Fibroblast of mammary gland (primary cell): ENCODE measurements at places on chromosomes 7 and 10.

- peak; percentile 82 for DNase-seq
Observed at GRCh38 chr7:102849079-102849478, 63.7 kb upstream of the LRRC17 start.

GRCh38 chr7:157224627-157225026, 85.9 kb downstream of the UBE3C start:
- DNase-seq = peak; percentile 36

GRCh38 chr7:93238748-93239147, 6.6 kb downstream of the VPS50 start:
- no peak for DNase-seq

GRCh38 chr7:82443036-82443546, 486 bp downstream of the CACNA2D1 start:
- peak; percentile 16 for DNase-seq

GRCh38 chr10:110625356-110625894, 18.7 kb upstream of the RBM20 start:
- DNase-seq = no peak

GRCh38 chr10:5076615-5077014, 17.6 kb upstream of the AKR1C3 start:
- peak; percentile 36 for DNase-seq

DNA sequence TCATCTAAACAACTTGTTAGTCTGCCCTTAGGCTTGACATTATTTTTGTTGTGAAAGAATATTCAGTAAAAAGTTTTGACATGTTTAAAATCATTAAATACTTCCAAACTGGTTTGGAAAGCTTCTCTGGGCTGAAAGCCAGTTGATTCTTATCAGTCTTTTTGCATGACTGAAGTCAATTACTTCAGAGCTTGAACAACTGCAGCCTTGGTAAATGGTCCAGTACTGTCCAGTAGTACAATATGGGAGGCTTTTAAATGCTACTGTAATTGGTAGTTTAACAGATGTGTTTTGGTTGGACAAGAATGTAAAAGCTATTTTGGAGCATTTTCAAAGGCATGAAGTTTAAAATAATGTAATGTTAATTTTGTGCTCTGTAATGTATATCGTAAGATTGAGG, 103.4 kb downstream of the SDK1 start:
- DNase-seq = peak; percentile 5

DNA sequence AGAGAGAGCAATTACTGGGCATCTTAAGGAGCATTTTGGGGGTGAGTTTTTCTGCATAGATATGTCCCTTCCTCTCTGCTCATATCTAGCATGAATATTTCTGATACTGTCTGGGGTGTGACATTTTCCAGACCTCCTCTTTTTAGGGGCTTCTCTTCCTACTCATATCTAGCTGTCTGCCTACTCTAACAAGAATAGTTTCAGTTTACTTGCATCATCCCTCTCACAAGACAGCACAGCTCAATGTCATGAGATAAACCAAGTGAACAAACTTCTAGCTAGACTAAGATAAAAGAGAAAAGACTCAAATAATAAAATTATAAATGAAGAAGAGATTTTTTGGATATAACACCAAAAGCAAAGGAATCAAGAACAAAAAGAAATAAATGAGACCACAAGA, 419.5 kb upstream of the SORCS1 start:
- no peak for DNase-seq

DNA sequence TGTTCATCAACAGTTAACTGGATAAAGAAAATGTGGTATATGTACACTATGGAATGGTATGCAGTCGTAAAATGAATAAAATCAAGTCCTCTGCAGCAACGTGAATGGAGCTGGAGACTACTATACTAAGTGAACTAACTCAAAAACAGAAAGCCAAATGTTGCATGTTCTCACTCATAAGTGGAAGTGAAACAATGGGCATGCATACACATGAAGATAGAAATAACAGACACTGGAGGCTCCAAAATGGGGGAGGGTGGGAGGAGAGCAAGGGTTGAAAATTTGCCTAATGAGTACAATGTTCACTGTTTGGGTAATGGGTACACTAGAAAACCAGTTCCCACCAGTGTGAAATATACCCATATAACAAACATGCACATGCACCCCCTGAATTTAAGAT, 179.5 kb downstream of the ZWINT start:
- no peak for DNase-seq

- peak; percentile 61 for DNase-seq
Observed at GRCh38 chr10:97025613-97026242, 160.0 kb downstream of the SLIT1 start.

DNA sequence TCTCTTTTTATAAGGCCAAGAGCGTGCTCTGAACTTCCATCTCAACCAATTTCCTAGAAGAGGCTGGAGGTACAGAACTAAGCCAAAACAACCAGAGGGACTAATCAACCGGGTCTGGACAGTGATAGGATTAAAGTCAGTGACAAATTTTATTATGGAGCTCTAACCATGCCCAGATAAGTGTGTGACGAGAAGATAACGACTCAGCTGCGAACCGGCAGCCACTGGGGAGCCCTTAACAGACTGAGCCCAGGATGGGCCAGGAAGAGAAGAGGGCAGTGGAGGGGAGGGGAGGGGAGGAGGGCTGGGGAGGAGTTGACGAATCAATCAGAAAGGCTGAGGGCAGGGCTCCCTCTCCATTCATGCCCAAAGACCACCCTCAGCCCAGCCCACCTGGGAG, 119.9 kb downstream of the PLXNA4 start:
- DNase-seq = no peak

DNA sequence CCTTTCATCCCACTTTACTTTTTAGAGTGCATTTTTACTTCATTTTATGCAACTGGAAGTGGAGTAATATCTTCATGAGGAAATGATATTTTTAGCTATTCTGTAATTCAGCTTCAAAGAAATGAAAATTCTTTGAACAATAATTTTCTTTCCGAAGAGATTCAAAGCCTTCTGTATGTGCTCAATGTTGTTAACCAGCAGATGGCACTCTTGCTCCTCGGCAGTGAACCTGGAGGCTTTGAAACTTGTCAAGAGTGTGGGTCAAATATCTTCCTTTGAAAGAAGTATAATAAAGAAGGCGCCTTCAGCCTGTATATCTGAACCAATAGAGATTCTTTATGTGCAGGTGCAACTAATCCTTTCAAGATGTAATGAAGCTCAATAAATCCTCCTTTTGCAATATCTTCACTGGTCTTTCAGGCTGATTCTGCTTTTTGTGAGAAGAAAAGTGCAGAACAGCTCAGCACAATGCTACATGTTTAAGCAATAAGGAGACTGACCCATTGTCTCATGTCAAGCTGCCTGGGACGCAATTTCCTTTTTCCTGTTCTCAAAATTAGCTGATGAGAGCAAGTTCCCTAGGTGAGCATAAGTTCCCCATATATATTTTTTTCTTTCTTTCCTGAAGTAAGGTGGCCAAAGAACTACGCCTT, 258.4 kb downstream of the SEMA3A start:
- peak; percentile 79 for DNase-seq

DNA sequence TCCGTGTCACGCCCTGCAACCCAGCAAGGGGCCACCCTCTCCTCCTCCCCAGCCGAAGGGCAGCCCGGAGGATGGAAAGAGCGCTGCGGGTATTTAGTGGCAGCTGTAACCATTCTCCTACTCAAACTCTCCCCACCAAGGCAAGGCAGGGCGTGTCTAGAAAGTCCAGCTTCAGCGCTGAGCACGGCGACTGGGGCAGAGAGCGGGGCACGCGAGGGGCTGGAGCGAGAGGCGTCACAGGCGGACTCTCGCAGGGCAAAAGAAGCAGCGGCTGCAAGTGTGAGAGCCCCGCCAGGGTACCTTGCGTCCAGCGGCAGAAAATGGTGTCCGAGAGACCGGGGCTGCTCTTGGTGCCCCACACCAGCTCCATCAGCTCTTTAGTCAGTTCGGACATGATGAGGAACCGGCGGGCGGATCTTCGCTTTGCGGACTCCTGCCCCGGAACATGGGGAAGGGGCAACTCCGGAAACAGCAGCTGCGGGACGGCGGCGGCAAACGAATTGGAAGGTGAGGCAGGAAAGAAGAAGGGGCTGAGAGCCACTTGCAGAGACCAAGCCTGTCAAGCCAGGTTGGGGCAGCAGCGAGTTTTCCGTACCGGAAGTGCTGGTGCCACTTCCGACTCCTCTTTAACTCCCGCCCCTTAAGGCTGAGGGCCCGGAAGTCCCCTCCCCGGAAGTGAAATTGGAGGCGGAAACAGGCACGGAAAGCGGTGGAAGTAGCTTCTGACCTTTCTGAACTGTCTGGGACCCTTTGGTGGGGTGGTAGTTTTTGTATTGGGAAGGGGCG, at the start of gene MINDY3:
TSS of gene MINDY3 (minus strand) at position 602 of the 786 bp plus-strand sequence. CDS start at position 394, 208 bp downstream.
- peak; percentile 76 for DNase-seq

DNA sequence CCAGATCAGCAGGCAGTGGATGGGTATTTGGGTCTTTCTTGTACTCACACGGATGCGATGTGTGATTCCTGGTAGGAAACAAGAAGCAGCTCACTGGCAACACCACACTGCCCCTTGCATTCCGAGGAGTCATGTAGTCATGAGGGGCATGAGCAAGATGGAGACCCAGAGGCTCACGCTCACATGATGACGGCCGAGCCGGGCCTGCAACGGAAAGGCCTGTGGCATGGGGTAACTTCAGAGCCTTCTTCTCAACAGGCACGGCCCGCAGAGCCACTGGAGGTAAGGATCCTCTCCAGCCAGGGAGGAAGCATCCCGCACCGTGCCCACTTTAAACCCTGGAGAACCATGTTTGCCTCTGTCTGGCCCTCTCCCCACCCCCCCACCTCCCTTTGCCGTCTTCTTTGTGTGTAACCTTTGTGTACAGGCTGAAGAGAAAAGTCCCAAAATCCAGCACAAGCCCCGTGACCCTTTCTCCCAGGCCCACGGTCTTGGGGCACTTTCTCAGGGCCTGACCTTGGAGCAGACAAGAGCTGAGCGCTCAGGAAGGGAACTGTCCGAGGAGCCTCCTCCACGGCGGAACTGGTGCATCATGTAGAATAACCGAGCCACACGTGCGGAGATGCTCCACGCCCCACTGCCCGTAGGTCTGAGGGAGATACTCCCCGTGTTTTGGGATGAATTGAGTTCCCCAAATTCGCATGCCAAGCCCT, 516.4 kb downstream of the DNAJB6 start:
- DNase-seq = no peak

- DNase-seq = no peak
Observed at GRCh38 chr7:22584179-22584578, 84.2 kb upstream of the STEAP1B start.

GRCh38 chr7:141466151-141466904, 84.9 kb upstream of the AGK start:
- peak; percentile 59 for DNase-seq

GRCh38 chr10:61643316-61643751, 19.4 kb upstream of the CABCOCO1 start:
- peak; percentile 86 for DNase-seq

DNA sequence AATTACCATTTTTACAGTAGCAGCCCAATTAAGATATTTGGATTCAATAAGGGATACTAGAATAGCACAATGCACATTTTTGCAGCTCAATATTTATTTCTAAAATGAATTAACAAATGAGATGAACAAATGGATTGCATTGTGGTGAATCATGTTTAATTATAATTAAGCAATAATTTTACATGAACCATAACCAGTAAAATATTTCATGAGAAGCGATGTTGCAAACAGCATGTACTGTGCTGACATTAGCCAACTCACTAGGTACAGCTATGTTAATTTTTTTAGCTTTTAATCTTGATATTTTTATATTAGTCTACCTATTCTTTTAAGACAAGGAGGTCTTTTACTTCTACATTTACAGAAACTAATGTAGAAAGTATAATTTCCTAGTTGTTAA, 399.1 kb upstream of the AKR1E2 start:
- DNase-seq = no peak

GRCh38 chr10:85557077-85557476, 809.5 kb downstream of the GRID1 start:
- peak; percentile 89 for DNase-seq

DNA sequence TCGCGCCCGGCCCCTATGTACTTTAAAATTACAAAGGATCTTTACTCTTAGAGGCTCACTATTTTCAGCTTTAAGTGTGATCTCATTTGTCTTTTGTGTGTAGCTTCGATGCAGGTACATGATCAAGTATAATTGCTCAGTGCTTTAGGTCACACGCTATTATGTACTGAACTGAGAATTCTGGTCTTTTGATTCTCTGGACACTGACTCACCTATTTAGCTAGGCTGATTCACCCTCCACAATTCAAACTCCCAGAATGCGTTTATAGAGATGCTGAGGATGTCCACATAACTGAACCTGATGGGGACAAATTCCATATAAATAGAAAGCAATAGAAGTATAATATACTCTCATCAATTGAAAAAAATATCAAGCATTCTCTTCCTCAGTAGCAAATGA, 57.8 kb downstream of the PRKCQ start:
- no peak for DNase-seq

- peak; percentile 54 for DNase-seq
Observed at GRCh38 chr10:85548034-85548433, 818.6 kb downstream of the GRID1 start.

DNA sequence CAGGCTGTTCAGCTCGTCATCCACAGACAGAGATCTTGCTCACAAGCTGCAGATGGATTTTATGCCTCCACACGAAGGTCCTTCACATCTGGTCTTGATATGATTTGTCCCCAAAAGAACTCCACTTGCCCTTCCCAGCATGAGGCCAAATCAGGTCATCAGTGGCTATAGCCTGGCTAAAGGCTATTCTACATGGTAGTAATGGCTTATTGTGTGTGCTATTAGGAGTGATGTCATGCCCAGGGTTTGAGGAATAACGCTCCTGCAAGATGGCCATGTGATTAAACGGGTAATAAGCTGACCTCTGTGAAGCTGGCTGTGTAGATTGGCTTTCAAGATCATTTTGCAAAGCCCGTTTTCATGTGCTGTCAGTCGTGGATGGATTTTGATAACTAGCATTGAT, 313.8 kb downstream of the FRMD4A start:
- DNase-seq = peak; percentile 15

DNA sequence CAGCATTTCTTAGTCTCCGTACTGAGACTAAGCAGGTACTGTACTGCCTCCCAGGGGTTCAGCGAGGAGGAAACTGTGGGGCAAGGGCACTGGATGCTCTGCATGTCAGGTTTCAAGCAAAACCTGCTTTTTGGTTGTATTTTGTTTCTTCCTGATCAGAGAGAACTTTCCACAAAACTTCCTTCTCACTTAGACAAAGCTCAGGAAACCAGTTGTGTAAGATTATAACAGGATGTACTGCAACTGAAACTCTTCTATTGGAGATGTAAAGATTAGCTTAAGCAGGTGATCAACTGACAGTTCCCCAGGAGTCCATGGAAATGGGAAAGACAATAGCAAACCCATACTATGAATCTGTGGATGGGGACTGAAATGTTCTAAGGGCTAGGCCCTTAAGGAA, 67.3 kb downstream of the PLCE1 start:
- DNase-seq = no peak

GRCh38 chr10:88077977-88078376, 214.6 kb downstream of the PTEN start:
- DNase-seq = no peak

- DNase-seq = no peak
Observed at GRCh38 chr10:72020914-72021809, 57.0 kb downstream of the CHST3 start.

DNA sequence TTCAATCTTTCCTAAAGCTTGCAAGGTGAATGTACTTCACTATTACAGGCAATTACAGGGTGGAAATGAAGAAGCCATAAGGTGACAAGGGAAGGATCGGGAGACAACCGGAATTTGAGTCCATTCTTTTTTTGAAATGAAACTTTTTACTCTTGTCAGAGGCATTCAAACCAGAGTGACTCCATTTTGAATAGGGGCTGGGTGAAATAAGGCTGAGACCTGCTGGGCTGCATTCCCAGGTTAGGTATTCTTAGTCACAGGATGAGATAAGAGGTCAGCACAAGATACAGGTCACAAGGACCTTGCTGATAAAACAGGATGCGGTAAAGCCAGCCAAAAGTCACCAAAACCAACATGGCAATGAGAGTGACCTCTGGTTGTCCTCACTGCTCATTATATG, 363.3 kb downstream of the TYW1 start:
- no peak for DNase-seq

- no peak for DNase-seq
Observed at GRCh38 chr7:21886396-21886795, 59.3 kb downstream of the CDCA7L start.
